ENCODE measurements at places on chromosomes 5 and 9.

- DNase-seq: no peak
Observed at GRCh38 chr5:102324714-102325113, 28.6 kb upstream of the SLCO4C1 start.

- no peak for DNase-seq
Observed at GRCh38 chr5:110909415-110909814, 162.1 kb upstream of the TSLP start.

GRCh38 chr9:37218800-37219425, 98.5 kb downstream of the ZCCHC7 start:
- DNase-seq: no peak

DNA sequence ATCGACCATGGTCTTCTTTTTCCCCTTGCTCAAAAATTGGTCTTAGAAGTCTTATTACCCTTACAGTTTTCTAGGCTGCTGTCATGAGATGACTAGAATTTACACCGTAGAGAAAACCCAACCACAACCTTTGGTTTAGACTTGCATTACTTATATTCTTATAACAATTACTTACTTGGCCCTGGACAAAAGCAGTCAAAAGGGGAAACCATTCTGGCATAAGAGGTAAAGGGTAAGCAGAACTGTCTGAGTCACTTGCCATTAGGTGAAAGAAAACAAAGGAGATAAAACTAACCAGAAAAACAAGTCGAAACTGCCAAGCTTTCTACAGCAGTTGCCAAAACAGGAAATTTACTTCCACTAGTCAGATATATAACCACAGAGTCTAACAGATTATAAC, 17.9 kb downstream of the TMEM245 start:
- DNase-seq: no peak

GRCh38 chr5:58760222-58760621, 177.3 kb downstream of the RAB3C start:
- DNase-seq: no peak

- no peak for DNase-seq
Observed at GRCh38 chr9:89663614-89663970, 58.8 kb downstream of the GADD45G start.

DNA sequence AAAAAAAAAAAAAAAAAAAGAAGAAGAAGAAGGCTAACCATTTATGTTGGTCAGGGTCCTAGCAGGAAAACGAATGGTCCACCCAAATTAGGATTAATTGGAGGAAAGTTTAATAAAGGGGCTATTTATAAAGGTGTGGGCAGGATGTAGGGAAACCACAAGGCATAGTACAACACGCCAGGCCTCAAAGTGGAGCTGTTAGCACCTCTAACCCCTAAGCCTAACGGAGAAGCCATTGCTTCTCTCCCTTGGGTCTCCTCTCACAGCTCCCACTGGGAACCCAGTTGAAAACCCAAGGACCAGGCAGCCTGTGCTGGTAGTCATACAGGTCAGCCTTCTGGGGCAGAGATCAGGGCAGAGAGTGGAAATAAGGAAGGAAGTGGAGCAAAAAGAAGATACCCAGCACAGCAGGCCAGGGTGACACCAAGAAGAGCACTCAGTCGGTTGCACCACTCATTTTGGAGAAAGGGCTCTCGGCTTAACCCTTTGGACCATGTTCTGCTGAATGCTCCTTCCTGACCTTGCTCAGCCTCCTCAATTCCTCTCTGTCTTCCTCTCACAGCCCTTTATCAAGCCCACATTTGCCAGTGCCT, 8.8 kb upstream of the GLIPR2 start:
- no peak for DNase-seq

DNA sequence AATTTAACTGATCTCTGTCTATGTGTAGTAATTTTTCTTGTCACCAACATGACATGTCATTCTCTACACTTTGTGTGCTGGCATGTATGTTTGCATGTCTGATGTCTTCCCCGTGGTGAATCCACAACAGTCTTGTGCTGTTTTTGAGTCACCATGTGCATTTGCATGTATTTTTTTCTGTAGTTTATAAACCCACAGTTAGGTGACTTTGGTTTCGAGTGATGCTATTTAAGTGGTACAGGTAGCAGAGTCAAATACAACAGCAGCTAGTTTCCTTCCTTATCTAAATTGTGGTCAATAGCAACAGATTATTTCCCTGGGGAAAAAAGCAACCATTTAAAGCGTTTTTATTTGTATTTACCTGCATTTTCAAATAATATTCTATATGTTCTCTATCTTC, 89.9 kb upstream of the FSD1L start:
- no peak for DNase-seq

Measured in HuH-7 (cell line).